ENCODE measurements at places on chromosomes 7 and 10.
A peak's percentile ranks its signal among the peaks of the same experiment; 100 is the strongest.

- DNase-seq: no peak
These were observed 7.9 kb upstream of the UPF2 start for GRCh38 chr10:12050528-12050927.

DNA sequence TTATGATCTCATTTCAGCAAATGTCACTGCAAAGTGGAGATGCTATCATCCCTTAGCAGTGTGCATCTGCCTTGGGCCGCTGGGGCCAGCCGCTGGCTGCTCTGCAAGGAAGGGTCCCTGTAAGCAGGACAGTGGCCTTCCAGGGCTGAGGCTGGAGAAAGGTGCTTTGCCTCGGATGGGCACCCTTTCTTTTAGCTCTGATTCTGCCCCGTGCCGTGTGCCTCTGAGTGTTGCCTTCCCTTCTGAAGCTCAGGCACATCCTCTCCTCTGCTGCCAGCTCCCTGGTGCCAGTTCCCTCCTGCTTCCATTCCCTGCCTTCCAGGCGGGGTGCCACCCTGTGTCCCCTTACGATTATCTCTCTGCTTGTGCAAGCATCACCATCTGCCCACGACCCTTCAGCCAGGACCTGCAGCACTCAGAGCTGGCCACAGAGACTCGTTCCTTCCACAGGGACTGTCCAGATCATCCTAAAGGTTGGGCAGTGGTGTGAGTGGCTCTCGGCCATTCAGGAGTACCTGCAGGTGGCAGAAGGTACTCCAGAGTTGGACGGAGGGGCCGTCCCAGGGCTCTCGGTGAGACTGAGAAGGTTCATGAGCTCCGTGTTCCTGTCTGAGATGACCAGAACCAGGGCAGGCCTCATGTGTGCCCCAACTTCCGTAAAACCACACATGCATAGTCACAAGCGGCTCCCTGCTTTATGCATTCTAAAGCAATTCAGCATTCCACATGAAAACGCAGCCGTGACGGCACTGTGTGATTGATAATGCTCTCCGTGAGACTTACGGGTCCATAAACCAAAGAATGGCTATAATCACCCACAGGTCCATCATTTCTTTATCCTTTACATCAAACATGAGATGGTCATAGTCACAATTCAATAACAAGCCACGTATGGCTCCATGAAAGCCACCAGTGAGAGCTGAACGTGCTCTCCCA, 371.4 kb downstream of the DNAJB6 start:
- no peak for DNase-seq

GRCh38 chr10:121935702-121936101, 7.9 kb upstream of the ATE1 start:
- no peak for DNase-seq

DNA sequence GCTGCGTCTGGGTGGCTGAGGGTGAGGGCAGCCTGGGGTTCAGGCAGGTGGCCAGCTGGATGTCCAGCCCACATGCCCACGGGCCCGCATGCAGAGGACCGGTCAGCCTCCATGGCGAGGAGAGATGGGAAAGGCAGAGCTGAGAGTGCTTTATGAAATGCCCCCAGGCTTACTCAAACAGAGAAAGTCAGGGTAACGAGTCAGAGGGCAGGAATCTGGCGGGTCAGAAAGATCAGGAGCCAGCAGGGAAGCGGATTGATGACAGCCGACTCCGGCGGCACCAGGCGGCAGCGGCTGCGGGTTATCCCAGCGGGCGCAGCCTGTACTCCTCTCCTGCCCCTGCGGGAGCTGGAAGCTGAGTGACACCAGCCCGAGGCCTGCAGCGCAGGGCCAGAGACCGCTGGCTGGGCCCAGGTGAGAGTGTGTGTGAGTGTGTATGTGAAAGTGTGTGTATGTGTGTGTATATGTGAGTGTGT, 13.4 kb downstream of the SLC13A4 start:
- no peak for DNase-seq

GRCh38 chr10:122821808-122822207, 23.8 kb downstream of the CUZD1 start:
- no peak for DNase-seq

- no peak for DNase-seq
These were observed 6.9 kb downstream of the MYOZ1 start for GRCh38 chr10:73634421-73634820.

GRCh38 chr7:45161138-45161537, 3.5 kb downstream of the RAMP3 start:
- no peak for DNase-seq

GRCh38 chr10:26773633-26774032, 76.1 kb downstream of the PDSS1 start:
- DNase-seq: no peak

GRCh38 chr10:115818012-115818411, 455.0 kb downstream of the GFRA1 start:
- DNase-seq: no peak

GRCh38 chr10:60985951-60986350, 42.0 kb upstream of the RHOBTB1 start:
- no peak for DNase-seq

- DNase-seq: no peak
These were observed 13.4 kb downstream of the WDR86 start for GRCh38 chr7:151396328-151396970.

GRCh38 chr10:3067118-3067858, at the start of gene PFKP:
TSS of gene PFKP (plus strand) at chr10:3067548. CDS start at chr10:3067596, 48 bp downstream.
- peak; percentile 45 for DNase-seq

GRCh38 chr7:117682681-117683385, 190.4 kb downstream of the CTTNBP2 start:
- DNase-seq: no peak

All from memory B cell (primary cell).